ENCODE measurements at places on chromosomes 1 and 21.

DNA sequence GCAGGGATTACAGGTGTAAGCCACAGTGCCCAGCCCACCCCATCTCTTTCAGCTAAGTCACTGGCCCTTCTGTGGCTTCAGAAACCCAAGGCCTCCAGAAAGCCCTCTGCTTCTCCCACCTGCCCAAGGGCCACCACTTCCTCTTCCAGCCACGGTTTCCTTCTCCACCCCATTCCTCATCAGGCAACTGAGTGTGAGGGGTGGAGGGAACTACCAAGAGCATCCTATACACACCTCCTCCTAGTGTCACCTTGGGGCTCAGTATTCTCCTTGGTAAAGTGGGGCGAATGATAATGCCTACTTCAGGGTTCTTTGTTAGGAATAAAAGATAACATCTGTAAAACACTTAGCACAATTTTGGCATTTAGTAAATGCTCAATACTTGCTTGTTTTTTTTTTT lies 30.0 kb downstream of the KNCN start:
- no peak for DNase-seq

DNA sequence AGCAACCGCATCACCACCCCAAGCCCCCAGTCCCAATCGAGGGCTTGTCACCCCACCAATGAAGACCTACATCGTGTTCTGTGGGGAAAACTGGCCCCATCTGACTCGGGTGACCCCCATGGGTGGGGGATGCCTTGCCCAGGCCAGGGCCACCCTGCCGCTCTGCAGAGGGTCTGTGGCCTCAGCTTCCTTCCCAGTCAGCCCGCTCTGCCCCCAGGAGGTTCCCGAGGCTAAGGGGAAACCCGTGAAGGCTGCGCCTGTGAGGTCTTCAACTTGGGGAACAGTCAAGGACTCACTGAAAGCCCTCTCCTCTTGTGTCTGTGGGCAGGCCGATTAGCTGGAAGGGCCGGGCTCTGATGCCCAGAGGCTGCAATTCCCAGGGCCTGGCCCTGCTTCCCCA lies 2.0 kb downstream of the SRARP start:
- DNase-seq: no peak

DNA sequence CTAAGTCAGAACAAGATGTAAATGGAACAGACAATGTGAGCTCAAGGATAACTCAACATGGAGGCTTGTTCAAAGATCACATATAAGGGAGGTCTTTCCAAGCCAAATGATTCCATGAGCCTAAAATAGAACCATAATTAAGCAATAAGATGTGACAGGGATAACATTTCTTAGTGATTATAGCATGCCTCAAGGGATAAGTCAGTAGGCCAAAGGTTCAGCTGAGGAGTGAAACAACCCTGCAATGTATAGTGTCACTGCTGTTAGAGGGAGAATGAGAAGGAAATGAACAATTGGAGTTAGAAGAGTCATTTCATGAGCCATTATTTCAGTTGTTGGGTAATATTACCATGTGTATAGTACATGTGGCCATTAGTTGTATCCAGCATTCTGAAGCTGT lies 25.0 kb downstream of the GORAB start:
- no peak for DNase-seq

- DNase-seq: no peak
Measured at GRCh38 chr1:18994381-18994780, 37.9 kb upstream of the IFFO2 start.

GRCh38 chr1:19762175-19762779 lies 37.4 kb downstream of the TMCO4 start:
- no peak for DNase-seq

DNA sequence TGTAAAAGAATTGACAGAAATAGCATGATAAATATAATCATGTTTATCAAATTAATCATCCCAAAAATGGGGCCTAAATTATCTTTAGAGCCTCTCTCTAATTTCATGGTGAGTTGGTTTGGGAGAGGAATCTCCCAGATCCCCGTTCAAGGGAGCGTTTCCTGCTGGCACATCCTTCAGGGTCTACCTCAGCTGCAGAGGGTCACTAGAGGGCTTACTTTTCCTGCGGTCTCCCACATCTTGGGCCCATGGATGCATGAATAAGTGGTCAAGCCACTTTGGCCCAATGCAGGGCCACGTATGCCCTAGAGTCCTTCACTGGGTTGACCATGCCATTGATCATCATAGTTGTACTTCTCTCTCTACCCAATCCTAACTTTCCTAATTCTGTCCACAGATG lies 164.1 kb downstream of the USP25 start:
- no peak for DNase-seq
